ENCODE measurements at places on chromosomes 4 and X.

DNA sequence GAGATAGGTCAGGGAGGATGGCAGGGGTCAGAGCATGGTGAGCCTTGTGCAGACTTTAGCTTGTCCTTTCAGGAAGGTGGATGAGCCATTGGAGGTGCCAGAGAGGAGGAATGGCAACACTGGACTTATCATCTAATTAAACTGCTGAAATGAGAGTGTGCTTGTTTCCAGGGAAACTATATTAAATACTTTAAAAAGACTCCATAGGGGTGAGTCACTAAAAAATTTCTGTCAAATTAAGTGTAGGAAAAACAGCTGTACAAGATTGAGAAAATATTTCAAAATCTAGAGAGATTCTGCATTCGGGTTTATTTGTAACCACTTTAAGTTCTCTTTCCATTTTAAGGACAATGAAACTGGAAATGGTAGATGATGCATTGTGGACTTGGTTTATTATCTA lies 11.4 kb downstream of the FRAS1 start:
- DNase-seq = no peak

DNA sequence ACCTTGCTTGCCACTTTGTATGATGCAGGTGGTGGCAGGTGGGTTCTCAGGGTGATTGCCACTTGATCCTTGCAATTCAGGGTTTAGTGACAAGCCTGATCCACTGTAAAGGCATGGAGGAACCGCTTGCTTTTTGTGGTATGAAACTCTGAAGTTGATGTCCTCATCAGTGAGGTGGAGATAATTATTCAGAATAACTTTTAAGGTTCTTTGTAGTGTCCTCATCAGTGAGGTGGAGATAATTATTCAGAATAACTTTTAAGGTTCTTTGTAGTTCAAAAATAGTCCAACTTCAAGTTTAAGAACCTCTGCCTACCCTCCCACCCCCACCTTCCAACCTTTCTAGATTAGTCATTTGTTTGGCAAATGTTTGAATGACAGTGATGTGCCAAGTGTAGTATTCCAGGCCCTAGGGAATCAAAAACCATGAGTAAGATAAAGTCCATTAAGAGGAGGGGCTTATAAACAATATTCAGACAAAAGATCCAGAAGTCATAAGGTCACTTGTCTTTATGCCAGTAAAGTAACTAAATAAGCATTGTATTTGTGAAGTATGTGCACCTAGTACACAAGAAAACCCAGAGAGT lies 51.2 kb downstream of the DCUN1D4 start:
- DNase-seq = no peak

GRCh38 chrX:37802028-37802427 lies 22.2 kb downstream of the CYBB start:
- no peak for DNase-seq

DNA sequence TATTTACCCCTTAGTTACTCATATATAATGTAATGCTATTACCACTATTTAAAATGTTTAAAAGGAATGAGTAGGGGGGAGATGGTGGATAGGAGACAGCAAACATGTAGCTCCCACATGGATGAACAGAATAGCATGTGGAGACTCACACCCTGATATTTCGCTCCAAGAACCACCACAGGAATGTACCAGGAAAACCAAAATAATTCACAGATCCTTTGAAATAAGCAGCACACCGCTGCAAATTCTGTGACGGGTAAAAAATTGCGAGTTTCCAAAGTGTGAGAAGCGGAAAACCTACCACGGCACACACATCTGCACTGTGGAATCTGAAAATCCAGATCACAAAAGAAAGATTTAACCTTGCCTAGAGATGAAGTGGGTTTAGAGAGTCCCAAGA lies 428.2 kb downstream of the TLL1 start:
- no peak for DNase-seq

DNA sequence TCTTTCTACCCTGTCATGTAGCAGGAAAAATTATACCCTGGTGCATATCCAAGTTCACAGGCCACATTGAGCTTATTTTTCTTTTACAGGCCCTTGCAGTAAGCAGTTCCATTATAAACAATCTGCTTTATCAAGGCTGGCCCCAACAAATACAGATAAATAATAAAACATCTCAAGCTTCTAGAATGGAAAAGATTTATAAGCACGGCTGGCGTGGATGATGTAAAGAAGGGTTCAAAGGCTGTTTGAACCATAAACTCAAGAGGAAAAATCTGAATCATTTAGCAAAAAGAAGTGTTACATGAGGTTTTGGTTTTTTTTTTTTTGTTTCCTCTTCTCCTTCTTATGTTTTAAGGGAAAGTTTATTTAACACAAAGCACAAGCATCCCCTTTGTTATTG lies 109.7 kb downstream of the UNC5C start:
- DNase-seq = no peak

GRCh38 chr4:93147524-93148212 lies 680.9 kb upstream of the ATOH1 start:
- no peak for DNase-seq

Measured in Panc1 (cell line).